GM23338 (cell line): ENCODE measurements at places on chromosomes 1 and 21. TPM values are rescaled to one million over a fixed set of nuclear protein-coding genes. Genes with fewer than 3 reads are reported as not detected.

GRCh38 chr1:87132284-87132870, 196.3 kb upstream of the LMO4 start:
- DNase-seq, result peak; percentile 51

Gene OR2C3
- not detected in 2 replicates for polyA plus RNA-seq

DNA sequence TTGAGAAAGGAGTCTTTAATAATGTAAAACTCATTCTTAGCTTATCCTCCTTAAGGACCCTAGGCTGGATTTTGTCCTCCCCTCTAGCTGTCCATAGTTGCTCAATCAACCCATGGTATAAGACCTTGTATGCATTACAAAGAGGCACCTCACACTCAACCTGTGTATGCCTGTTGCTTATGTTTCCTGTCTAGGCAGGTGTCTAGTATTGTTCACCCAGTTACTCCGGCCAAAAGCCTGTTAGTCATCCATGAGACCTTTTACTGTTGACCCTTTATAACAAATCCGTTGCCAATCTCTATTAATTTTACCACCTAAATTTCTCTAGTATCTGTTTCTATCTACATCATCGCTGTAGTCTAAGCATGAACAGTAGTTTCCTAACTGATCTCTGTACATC, 3.7 kb downstream of the LYPLAL1 start:
- no peak for DNase-seq

DNA sequence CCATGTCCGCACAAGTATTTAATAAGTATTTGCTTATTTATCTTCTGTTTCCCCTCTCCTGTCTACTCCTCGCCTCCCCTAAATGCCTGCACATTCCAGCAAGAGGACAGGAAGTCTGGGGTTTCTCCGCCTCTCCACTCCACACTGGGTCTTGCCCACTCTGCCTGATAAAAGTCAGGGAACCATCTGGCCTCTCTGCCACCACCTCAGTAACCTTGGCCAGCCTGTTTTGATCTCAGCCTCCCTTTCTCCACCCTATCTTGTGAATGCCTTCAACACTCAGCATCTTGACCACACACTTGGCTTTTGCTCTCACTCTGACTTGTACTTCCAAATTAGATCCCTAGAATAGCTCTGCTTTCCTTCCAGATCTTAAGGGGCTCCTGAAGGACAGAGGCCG, 165.3 kb upstream of the UBE2U start:
- DNase-seq, result no peak

GRCh38 chr21:35026617-35027562, 22.2 kb downstream of the RUNX1 start:
- DNase-seq, result peak; percentile 83

Gene LDLRAD2
- 5.8 and 11.3 TPM in 2 replicates for polyA plus RNA-seq

GRCh38 chr21:26226724-26227123, 56.2 kb upstream of the APP start:
- DNase-seq, result no peak

Gene GJB4
- not detected in 2 replicates for polyA plus RNA-seq
